ENCODE measurements at places on chromosomes 2 and 18.
A peak's percentile ranks its signal among the peaks of the same experiment; 100 is the strongest.

GRCh38 chr18:35060122-35060815 is 19.1 kb downstream of the MAPRE2 start:
- no peak for DNase-seq

DNA sequence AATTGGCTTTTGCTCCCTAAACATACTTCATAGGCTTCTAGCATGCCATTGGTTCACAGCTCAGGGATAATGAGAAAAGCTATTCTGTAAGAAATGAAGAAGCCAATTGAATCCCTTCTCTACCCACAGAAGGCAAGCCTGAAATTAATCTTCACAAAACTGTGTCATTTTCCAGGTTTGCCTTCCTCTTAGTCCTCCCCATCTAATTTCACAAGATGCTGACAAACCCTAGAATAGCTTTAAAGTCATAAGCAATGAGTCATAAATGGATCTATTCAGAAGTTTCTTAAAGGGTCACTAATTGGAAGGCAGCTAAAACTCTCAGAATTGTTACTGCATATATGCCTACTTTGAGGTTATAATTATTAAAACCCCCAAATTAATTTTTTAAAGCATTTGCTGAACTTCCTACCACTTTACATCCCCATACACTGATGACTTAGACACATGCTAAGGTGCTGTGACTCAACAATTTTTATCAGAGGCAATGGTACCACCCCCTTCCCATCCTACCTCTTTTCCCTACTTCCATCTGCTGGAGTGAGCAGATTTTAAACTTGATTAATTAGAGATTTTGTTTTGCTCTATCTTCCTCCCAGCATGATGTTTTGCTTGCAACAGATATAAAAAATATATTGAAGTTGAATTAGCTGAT is 51.3 kb upstream of the NABP1 start:
- DNase-seq = no peak

DNA sequence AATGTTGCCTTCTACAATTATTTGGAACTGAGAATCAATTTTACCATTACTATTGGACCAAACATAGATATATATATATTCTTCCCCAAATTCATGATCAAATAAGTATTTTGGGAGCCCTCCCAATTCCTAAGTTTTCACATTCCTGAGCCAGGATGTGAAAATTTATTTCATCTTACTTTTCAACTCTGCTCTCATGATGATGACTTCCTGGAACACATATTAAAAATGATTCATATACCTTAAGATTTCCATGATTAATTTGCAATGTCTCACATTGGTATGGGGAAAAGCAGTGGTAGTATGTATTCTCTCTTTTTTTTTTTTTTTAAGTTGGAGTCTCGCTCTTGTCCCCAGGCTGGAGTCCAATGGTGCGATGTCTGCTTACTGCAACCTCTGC is 596.1 kb upstream of the ZEB2 start:
- DNase-seq = no peak

- DNase-seq = peak; percentile 84
These were observed 146.6 kb upstream of the REV1 start for GRCh38 chr2:99636144-99637034.

DNA sequence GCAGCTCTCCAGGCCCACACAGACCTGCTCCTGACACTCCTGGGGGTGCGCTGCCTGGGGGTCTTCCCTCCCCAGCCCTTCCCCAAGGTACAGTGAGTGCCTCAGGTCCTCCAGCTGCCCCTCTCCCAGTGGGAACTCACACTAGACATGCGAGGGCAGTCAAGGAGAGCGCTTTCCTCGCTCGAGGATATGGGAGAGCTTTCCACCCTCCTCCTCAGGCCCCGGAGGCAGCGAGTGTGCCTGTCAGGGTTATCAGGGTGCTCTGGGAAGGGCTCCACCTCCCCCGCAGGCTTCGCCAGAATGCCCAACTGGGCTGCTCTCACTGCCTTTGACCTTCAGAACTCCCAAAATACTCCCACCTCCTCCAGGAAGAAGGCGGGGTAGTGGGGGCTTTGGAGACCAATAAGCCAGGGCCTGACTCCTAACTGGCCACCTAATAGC is 85.7 kb upstream of the LAPTM4A start:
- peak; percentile 75 for DNase-seq

GRCh38 chr2:238964544-238965067 is 116.7 kb downstream of the TWIST2 start:
- DNase-seq = no peak

DNA sequence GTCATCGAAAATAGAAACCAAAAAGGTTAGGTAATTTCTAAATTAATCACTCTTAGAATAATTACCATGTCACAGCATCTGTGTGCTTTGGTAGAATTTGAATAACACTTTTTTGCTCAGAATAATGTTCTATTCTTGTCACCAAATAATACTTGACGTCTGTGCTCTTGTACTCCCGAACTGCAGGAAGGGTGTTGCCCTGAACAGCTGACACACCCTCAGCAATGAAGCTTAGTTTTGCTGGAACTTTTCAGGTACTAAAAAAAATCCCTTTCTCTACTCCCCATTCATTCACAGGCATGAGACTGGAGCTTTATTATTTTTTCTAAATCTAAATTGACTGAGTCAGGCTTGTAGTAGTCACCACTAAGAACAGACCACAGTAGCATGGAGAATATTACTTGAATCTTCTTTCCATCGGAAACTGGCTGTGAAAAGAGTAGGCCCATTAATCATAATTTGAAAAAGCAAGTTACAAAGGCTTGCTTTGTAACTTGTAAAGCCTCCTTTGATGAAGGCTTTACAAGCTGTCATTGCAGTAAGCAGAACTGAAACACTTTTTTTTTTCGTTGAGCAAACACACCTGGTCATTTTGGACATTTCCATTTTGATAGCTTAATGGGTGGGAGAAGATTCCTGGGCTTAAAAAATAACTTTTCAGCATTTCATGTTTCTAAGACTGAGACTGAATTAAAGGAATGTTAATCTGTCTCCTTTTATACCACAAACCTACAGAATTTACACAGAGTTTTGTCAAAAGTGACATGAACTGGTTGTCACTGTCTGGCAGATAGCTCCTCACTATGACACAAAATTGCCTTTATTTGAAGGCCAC is 70.3 kb upstream of the PELI1 start:
- DNase-seq = no peak

Data from ovary (tissue), 10 donors.